ENCODE measurements at places on chromosomes 6 and 20. TPM values are rescaled to one million over a fixed set of nuclear protein-coding genes. Genes with fewer than 3 reads are reported as not detected.

C20orf144 gene
- 0.09 TPM for total RNA-seq

FUCA2 gene
- total RNA-seq = 60.9 TPM

GRCh38 chr6:74439123-74439811 is 743.3 kb downstream of the CD109 start:
- no peaks in the 10 kb centered on the region for H3K27me3 ChIP-seq
- H3K27ac ChIP-seq = no peak overlapping the region
- no peak for DNase-seq
- H3K36me3 ChIP-seq = no peaks in the 10 kb centered on the region

DNA sequence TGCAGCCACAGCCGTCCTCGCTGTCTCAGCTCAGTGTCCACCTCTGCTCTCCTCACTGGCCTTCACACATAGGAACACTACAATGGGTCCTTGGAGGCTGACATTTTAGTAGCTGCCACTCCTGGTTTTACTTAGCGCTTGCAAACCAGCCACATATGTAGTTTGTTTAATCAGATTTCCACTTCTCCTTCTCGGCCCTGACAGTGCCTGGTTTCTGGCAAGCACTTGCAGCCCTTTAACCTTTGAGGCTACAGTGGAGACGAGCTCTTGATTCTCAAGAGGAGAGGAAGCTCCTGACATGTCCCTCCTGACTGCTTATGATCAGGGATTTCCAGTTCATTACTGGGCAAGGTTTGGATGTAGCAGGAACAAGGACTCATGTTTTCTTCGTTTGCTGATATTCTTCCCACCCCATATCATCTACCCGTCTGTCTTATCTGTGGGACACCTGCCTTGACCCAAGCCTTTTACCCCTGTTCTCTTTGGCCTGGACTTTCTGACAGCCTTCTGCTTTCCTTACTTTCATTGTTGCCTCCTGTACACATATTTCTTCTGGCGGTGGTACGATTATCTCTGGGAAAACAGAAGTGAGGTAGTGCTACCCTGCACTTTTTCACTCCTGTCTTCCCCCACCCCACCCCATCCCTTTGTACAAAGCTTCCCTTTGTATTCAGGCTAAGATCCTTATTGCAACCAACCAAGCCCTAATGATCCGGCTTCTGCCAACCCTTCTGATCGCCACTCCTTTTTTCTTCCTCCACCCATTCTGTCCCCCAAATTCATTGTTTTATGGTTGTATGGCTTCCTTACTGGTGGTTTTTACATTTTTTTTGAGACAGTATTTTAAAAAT is 31.2 kb downstream of the CEP43 start:
- H3K27ac ChIP-seq = no peak overlapping the region
- no peak for DNase-seq
- no peaks in the 10 kb centered on the region for H3K27me3 ChIP-seq
- H3K4me1 ChIP-seq = no peaks in the 10 kb centered on the region

GRCh38 chr20:49594143-49594930 is 26.4 kb upstream of the PTGIS start:
- H3K36me3 ChIP-seq = no peaks in the 10 kb centered on the region
- H3K27ac ChIP-seq = no peak overlapping the region
- peaks cover 54% of the 10 kb centered on the region for H3K4me1 ChIP-seq
- no peak overlapping the region for H3K4me3 ChIP-seq
- no peak for DNase-seq

GRCh38 chr6:146200176-146200575 is 171.3 kb downstream of the GRM1 start:
- no peaks in the 10 kb centered on the region for H3K36me3 ChIP-seq
- H3K4me1 ChIP-seq = no peaks in the 10 kb centered on the region
- H3K4me3 ChIP-seq = no peak overlapping the region
- no peak overlapping the region for H3K27ac ChIP-seq
- no peak for DNase-seq

GRCh38 chr6:115001731-115002350 is 659.0 kb upstream of the HS3ST5 start:
- DNase-seq = peak; percentile 5
- no peak overlapping the region for H3K27ac ChIP-seq
- H3K27me3 ChIP-seq = no peaks in the 10 kb centered on the region
- peak overlapping the region; percentile 42 for H3K4me3 ChIP-seq

GRCh38 chr20:400128-400453 is 8.0 kb upstream of the RBCK1 start:
- DNase-seq = peak; percentile 83
- H3K4me1 ChIP-seq = peaks cover 97% of the 10 kb centered on the region
- peak overlapping the region; percentile 99 for H3K27ac ChIP-seq
- H3K36me3 ChIP-seq = peaks cover 27% of the 10 kb centered on the region
- H3K27me3 ChIP-seq = no peaks in the 10 kb centered on the region

GRCh38 chr6:142761756-142762155 is 183.2 kb downstream of the HIVEP2 start:
- no peak overlapping the region for H3K27ac ChIP-seq
- no peak overlapping the region for H3K4me3 ChIP-seq
- no peaks in the 10 kb centered on the region for H3K27me3 ChIP-seq
- H3K36me3 ChIP-seq = peaks cover 9% of the 10 kb centered on the region
- DNase-seq = no peak
- H3K4me1 ChIP-seq = no peaks in the 10 kb centered on the region

- H3K36me3 ChIP-seq = no peaks in the 10 kb centered on the region
- no peaks in the 10 kb centered on the region for H3K27me3 ChIP-seq
- peaks cover 45% of the 10 kb centered on the region for H3K4me1 ChIP-seq
- H3K27ac ChIP-seq = no peak overlapping the region
- no peak overlapping the region for H3K4me3 ChIP-seq
Observed at GRCh38 chr20:47377122-47377722, 20.7 kb upstream of the ZMYND8 start.

DNA sequence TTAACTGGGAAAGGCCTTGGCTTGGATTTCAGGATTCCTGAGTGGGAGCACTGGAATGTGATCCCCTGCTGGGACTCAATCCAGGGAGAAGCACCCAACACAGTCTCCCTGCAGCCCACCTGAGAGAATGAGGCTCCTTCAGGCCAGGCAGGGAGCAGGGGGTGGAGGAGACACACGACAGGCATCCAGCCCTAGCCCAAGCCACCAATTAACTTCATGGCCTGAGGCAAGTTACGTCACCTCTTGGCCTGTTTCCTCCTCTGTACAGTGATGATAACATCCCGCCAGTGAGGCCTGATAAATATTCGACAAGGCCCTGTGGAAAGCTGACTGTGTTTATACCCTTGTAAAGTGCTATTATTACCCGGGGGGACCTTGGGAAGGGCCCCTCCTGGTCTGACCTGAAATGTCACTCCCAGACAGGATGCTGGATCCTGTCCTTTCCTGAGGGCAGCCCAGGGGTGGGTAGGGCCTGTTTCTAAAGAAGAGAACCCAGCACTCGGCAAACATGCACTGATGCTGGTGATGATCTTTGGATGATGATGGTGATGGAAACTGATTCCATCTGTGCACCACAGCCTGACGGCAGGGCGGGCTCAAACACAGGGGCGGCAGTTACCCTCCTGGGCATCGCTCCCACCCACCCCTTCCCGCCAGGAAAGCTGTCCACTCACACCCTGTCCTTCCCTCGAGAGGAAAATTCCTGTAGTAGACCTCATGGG is 12.4 kb downstream of the FRS3 start:
- H3K4me1 ChIP-seq = peaks cover 45% of the 10 kb centered on the region
- H3K27ac ChIP-seq = no peak overlapping the region
- no peaks in the 10 kb centered on the region for H3K27me3 ChIP-seq
- peaks cover 20% of the 10 kb centered on the region for H3K36me3 ChIP-seq

Measured in HepG2 (cell line).